ENCODE measurements at places on chromosomes 3 and 15.
A peak's percentile ranks its signal among the peaks of the same experiment; 100 is the strongest.

- no peak for DNase-seq
These were observed 80.6 kb downstream of the MEIS2 start for GRCh38 chr15:37019479-37020433.

- peak; percentile 61 for DNase-seq
These were observed 58.5 kb downstream of the TGFBR2 start for GRCh38 chr3:30664884-30665283.

DNA sequence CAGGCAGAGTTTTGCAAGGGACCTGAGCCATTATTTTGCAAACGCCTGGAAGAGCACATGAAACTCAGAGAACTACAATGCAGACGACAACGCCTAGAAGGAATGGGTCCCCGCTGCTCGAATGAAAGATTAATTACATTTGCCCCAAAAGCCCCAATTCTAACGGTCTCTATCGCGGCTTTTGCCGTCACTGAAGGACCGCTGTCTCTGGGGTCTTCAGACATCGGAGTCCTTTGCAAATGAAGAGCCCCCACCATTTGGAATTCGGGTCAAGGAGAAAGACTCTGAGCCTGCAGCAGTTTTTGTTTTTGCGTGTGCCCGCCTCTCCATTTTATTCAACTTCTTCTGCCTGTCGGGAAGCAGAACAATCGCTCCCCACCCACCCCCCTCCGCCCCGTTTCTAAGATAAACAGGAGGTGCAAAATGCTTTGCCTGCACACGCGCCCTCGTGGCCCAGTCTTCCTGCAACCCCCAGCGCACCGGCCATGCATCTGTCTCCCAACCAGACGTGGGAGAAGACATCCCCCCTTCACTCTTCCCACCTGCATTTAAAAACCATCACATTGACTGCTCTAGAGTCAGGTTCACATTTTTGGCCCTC lies 13.5 kb downstream of the SOX2 start:
- no peak for DNase-seq

- no peak for DNase-seq
These were observed 41.8 kb downstream of the CHCHD6 start for GRCh38 chr3:126745760-126746394.

DNA sequence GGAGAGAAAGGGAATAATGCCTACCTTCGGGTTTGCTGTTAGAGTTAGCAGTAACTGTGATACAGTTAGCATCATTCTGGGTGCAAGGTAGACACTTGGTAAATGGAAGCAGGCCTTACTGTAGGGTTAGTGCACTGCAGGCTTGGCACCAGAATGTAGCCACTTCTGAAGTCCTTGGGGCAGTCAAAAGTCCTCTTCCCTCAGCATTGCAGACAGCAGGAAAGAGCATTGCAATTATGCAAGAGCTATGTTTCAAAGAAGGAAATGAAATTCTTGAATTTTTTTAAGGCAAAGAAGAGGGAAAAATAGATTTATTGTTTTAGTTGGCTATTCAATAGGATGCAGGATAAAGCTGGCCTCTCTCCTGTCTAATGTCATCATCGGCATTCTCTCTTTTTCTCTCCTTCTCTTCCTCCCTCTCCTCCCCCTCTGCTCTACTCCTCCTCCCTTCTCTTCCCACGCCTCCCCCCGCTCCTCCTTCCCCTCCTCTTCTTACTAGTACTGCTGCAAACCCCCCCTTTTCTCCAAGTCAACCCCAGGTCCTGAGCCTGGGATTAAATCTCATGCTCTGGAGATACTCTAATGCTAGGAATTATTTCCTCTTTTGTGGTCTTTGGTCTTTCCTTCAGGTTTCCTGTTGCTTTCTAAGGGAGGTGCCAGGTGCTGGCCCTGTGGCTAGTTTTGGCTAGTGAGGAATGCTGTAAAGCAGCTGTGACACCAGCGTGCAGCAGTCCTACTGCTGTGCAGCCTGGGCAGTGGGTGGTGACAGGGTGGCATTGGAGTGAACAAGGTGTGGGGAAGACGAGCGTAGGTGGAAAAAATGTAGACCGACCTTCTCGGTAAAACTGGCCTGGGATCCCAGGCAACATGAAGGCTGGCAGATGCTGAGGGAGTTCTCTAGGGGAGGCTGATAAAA lies 21.7 kb downstream of the EEFSEC start:
- no peak for DNase-seq

DNA sequence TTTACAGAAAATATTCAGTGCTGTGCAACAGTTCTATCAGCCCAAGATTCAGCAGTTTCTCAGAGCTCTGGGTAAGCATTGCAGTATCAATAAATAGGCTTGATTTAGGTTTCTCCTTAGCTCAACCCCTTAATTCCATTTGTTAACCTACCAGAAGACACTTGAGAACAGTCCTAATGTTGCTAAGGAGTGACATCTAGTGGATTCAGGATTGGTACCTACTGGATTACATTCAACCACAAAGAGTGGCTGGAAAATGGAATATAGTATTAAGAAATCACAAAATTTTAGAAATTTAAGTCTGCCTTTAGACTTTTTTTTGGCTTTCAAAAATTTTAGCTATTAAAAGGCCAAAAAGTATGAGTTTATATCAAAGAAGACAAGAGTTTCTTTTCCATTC lies 34.7 kb downstream of the POLG start:
- no peak for DNase-seq

- no peak for DNase-seq
These were observed 40.7 kb downstream of the TMEM212 start for GRCh38 chr3:171883893-171884279.

GRCh38 chr15:63197626-63198025 lies 8.2 kb downstream of the RAB8B start:
- DNase-seq, result no peak

DNA sequence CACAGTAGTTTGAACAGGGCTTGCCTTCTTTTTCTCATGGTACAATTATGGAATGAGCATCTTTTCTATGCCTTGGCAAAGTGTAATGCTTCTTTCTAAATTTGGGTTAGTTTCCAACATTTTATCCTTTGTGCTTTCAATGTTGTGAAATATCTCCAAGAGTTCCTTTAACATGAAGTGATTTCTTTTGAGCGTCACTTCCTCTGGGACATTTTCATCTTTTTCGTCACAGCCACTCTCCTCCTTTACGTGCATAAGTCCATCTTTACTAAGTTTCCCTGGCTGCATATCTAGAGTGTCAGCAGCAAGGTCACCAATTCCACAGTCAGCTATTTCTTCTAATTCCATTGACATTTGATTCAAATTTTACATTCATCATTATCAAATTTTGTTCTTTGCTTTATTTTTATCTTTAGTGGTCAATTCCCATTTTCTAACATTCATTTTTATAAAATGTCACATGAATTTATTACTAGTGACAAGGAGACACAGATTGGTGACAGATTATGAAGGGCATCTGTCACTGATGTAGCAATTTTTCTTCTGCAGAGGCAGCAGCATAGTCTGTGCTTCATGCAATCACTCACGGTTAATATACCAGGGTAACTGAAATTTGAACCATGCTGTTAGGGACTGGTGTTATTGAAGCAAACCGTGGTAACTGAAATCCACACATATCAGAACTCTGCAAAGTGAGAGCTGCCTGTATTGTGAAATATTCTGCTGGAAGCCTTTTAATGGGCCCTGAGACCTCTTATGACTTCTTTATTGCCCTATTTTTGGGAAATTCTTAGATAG lies 126.5 kb upstream of the THBS1 start:
- DNase-seq, result no peak

GRCh38 chr3:136075218-136075808 lies 109.8 kb downstream of the PPP2R3A start:
- DNase-seq, result peak; percentile 79

- no peak for DNase-seq
These were observed 20.7 kb downstream of the CLDN1 start for GRCh38 chr3:190301591-190301990.

DNA sequence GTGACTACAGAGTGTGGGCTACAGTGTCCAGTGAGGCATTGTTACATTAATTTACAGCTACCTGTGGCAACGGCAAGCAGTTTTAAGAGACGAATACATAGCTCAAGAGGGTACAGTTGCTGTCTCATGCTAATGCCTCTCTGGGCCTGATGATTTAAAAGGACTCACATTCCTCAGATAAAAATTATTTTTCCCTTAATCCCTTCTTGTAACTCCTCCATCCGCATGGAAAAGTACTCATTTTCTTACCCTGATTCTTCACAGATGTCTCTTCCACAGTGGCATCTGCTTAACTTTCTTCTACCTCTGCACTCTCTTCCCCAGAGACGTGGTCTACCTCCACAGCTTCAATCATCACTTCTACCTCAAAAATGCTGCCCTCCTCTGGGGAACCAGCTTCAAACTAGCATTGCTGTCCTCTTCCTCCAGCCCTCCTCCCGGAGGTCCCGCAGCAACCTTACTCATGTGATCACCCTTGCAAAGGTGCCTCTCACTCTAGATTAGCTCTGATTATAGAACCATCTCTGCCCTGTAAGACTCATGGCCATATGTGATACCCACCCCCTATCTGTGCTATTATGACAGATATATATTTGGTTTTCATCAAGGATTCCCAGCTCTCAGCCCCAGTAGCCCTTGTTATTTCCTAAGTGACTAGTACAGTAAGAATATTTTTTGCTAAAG lies 21.4 kb upstream of the ABHD17C start:
- no peak for DNase-seq

DNA sequence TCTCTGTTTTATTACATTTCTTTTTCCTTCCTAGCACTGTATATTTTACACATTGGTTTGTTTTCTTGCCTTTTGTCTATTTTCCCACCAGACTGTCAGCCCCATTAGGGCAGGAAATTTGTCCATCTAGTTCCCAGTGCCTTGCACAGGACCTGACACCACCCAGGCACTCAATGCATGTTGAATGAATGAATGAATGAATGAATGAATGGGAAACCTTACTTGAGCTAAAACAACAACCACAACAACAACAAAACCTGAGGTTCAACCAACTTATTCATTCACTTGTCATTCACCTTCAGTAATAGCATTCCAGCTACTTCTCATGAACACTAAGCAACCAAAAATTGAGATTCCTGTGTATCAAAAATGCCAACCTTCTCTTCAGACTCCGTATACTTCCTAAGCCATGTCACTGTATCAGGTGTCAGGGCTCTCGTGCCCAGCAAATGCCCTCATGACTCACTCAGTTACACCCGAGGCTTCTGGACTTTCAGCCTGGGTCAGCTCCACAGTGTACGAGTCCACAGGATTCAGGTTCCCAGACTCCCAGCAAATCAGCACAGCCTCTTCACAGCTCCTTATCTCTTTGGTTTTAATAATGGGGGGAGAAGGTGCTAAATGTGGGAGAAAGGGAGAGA lies 37.3 kb downstream of the FSD2 start:
- no peak for DNase-seq

- no peak for DNase-seq
These were observed 763 bp upstream of the TRNT1 start for GRCh38 chr3:3125977-3126376.

- DNase-seq, result no peak
These were observed 46.4 kb downstream of the DRD3 start for GRCh38 chr3:114132500-114132899.

GRCh38 chr15:62850318-62850717 lies 192.2 kb upstream of the TPM1 start:
- DNase-seq, result no peak

DNA sequence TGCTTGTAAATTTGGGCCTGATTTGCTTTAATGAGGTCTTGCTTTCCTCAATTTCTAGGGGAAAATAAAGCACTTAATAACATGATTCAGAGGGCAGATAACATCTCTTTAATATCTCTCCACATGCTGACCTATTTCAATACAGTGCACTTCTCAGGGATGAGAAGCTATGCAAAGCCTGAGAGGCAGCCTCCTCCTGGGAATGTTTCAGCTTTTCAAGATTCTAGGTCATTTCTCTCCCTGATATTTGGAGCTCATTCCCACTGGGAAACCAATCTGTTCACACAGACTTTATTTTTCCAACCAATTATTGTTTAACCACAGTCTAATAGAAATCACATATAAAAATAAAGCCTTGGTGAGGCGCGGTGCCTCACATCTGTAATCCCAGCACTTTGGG lies 67.0 kb upstream of the LSAMP start:
- DNase-seq, result no peak

DNA sequence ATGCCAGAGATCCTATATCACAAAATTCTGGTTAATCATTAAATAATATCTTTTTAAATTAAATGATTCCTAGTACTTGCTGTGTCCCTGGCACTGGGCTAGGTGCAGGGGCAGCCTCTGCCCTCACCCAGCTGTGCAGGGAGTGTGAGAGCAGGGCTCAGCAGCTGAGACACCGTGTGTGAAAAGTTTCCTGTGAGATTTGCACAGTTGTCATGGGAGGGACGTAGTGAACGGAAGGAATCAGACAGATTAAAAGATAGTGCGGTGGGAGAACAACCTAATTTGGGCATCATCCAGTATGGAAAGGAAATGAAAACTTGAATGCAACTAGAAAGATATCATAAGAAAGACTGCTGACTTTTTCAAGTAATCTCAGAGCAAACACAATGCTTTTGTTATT lies 204.1 kb downstream of the SSR3 start:
- no peak for DNase-seq

- DNase-seq, result no peak
These were observed 455.3 kb upstream of the ALCAM start for GRCh38 chr3:104911376-104911775.

GRCh38 chr3:160464971-160465370 lies 15.4 kb upstream of the TRIM59 start:
- DNase-seq, result no peak

GRCh38 chr15:88987934-88988671 lies 74.9 kb upstream of the MFGE8 start:
- DNase-seq, result no peak

GRCh38 chr15:98684436-98684835 lies 36.1 kb downstream of the IGF1R start:
- DNase-seq, result no peak

- DNase-seq, result no peak
These were observed 13.4 kb downstream of the SPICE1 start for GRCh38 chr3:113501597-113501996.

DNA sequence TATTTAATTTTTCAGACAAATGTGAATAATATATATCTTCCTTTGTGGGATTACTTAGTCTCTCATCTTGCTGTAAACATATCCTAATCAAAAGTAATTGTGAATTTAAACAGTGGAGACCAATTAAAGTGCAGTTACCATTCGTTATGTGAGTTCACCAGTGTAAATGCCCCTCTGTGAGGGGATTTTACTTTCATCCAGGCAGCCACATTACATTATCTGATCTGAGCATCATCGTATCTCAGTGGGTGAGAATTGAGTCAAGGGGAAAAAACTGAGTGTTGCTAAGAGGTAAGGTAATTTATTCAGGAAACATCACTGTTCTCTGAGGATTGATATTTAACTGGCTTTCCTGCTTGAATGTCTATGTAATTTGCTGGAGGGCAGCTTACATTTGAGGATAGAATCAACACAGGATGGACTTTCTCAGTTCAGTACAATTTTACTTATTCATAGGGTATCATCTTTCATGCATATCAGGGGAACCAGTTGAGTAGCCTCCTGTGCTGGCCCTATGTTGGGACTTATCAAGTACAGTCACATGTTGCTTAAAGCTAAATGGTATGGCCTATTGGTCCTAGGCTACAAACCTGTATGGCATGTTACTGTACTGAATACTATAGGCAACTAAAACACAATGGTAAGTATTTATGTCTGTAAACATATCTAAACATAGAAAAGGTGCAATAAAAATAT lies 219.7 kb downstream of the CD47 start:
- DNase-seq, result no peak
